NCI-H774 (cell line): ENCODE measurements at places on chromosomes 11 and 22.

DNA sequence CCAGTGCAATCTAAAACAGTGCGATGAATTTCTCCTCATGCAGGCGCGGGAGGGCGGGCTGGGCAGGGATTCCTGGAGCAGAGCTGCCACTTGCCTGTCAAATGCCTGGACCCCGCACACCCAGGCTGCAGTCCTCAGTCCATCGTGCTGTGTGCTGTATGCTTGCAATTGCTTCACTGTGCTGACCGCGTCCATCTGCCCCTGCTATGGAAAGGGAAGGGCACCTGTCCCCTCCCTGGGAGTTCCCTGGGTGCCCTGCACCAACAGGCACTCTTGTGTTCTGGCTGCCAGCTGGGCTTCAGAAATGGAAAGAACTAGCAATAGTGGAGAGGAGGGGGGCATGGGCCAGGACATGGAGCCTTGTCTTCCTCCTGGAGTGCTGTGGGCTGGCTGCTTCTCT, 185.4 kb upstream of the B3GAT1 start:
- DNase-seq, result no peak

GRCh38 chr11:127114035-127114434, 113.5 kb upstream of the KIRREL3 start:
- DNase-seq, result peak; percentile 32

DNA sequence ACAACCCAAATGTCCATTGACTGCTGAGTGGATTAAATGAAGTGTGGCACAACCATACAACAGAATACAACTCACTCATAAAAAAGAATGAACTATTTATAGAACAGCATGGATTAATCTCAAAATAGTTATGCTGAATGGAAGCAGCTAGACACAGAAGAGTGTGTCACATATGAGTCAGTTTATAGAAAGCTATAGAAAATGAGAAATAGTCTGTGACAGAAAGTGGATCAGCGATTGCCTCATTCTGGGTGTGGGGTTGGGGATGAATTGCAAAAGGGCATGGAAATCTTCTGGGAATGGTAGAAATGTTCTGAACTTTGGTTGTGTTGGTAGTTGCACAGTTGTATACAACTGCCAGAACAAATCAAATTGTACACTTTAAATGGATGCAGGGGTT, 37.4 kb downstream of the PRR5L start:
- no peak for DNase-seq

DNA sequence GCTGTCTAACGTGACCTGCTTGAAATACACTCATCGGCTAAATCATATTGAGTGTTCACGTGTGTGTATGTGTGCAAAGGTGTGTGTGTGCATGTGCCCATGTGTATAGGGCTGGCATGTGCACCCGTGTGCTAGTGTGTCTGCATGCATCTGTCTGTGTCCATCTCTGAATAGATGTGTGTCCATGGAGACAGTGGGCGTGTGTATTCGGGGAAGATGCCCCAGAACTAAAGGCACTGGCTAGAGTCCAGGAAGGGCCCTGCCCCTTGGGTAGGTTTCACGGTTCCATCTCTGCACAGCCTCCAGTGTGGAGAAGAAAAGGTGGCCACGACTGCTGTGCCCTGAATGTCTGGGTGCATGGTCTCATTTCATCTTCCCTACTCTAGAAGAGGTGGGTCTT, 220.3 kb downstream of the MN1 start:
- DNase-seq, result no peak

- peak; percentile 21 for DNase-seq
Observed at GRCh38 chr22:50305923-50306566, 1.4 kb downstream of the PLXNB2 start.

DNA sequence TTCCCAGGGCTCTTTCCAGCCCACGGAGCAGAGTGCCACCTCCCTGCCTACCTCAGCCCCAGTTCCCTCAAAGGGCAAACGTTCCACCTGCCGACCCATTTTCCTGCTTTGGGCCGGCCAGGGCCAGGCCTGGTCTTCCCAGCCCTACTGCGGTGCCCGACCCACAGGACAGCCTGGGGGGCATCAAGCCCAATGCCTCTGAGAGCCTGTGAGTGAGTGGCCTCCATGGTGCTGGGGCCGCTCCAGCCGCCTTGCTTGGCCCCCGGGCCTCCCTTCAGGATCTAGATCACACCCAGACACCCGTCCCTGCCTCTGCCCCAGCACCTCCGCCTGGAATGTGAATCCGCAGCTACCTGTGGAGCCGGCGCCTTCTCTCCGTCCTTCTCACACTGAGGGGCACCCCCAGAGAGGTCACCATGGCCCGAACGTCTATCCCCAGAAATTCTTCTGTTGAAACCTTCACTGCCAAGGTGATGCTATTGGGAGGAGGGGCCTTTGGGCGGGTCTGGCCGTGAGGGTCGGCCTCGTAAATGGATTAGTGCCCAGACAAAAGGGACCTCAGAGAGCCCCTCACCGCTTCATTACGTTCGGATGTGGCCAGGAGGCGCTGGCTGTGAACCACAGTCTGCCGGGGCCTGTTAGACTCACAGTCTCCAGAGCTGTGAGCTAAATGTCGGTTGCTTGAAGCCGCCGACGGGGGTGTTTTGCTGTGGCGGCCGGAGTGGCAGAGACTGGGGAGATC, 36.2 kb upstream of the BRSK2 start:
- no peak for DNase-seq

DNA sequence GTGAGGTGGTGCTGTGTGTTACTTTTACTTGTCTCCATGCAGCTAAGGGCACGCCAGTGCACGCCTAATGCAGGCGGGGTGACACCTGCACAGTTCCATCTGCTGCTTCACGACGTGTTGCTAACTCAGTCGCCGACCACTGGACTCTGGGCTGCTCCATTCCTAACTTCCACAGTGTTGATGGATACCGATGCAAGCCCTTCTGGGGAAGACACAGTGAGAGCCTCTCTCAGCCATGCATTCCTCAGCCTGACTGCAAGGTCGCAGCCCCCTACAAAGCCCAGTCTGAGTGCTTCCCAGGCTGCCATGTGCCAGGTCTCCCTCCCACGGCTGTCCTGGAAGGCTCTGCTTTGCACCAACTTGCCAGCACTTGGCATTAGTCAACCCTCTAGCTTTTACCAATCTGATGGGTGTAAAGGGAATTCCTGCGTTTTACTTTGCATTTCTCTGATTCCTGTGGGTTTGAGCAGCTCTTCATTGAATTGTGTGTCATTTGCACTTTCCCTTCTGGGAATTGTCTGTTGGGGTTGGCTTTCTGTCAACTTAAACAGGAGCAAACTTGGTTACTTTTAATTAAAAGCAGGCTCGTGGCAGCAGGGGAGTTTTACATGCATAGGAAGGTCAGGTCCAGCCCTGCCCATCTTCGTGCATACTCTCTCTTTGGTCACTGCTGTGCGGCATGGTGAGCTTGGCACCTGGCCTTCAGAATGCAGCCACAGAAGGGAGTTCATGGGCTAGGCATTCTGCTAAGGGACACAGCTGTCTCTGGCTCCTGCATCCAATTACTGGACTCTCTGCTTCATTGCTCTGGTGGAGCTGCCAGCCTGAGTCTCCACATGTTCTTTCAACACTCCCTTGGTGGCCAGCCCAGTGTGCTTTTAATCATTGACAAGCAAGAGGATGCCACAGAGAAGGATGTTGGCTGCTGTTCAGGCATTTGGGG, 34.6 kb upstream of the SHANK2 start:
- no peak for DNase-seq

GRCh38 chr22:35313311-35314121, 13.8 kb downstream of the TOM1 start:
- DNase-seq, result no peak

- no peak for DNase-seq
Observed at GRCh38 chr22:33920197-33920540, at the start of gene LARGE1. TSS of gene LARGE1 (minus strand) at chr22:33920476.

- DNase-seq, result no peak
Observed at GRCh38 chr22:48444320-48445112, 1383.2 kb downstream of the BRD1 start.

- DNase-seq, result peak; percentile 30
Observed at GRCh38 chr11:67317888-67318555, 14.7 kb downstream of the SSH3 start.

GRCh38 chr11:69489031-69489745, 7.7 kb downstream of the LINC01488 start:
- no peak for DNase-seq

DNA sequence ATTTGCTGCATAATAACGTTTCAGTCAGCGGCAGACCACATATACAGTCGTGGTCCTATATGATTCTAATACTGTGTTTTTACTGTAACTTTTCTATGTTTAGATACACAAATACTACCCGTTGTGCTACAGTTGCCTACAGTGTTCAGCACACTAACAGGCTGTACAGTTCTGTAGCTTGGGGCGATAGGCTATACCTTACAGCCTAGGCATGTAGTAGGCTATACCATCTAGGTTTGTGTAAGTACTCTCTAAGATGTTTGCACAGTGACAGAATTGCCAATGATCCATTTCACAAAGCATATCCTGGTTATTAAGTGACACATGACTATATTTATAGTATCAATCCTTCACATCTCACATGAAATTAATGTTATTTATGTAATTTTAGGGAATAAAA, 78.2 kb downstream of the YAP1 start:
- DNase-seq, result no peak

DNA sequence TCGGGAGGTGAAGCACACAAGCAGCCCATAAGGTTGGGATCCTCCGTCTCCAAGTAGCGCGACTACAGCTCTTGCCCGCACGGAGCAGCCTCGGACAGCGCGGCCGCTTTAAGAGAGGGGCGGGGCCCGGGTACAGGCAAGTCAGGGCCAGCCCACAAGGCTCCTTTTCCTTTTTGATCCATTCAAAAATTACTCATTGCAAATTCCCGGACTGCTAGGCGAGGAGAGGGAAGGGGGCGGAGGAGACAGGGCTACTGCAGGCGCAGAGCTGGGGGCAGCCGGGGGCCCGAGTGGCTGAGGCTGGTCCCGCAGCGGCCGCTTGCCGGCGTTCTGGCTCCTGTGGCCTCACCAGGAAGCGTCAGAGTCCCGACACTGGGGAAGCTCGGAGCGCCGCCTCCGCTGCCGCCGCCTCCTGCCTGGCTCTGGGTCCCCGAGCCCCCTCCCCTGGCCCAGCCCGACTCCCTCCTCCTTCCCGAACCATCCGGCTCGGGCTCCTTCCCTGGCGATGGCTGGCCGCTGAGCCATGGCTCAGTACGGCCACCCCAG, at the start of gene UBASH3B:
TSS of gene UBASH3B (plus strand) at position 196 of the 546 bp plus-strand sequence. CDS start at position 524, 328 bp downstream.
- no peak for DNase-seq

DNA sequence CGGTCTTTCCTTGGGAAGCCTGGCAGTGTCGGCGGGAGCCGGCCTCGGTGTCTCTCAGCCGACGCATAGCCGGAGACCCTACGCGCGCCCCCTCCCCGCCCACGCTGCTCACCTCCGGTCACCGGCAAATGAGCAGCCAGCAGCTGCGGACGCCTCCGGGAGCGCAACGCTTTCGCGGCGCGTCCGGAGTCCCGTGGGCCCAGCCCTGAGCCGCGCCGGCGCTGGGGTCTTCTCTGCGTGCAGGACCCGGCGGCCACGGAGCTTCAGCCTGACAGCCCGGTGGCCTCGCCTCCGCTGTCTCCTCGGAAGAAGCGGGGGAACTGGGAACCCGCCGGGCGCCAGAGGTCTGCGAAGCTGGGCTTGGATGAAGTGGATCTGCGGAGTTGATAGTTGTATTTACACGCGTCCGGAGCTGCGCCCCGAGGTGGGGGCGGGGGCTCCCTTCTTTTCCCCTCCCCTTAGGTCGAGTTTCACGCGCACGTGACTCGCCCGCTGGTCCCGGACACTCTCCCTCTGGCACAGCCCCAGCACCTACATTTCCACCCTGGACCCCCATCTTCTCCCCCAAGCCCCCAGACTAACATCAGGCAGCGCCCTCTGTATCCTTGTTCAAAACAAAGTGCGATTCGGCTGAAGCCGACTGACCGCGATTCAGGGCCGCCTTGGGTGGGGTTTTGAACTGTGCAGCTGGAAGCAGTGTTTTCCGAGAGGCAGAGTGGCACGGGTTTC, at the start of gene SLC43A1:
TSS of gene SLC43A1 (minus strand) at position 371 of the 729 bp plus-strand sequence. CDS start 1,591 bp downstream, outside the sequence.
- DNase-seq, result no peak

DNA sequence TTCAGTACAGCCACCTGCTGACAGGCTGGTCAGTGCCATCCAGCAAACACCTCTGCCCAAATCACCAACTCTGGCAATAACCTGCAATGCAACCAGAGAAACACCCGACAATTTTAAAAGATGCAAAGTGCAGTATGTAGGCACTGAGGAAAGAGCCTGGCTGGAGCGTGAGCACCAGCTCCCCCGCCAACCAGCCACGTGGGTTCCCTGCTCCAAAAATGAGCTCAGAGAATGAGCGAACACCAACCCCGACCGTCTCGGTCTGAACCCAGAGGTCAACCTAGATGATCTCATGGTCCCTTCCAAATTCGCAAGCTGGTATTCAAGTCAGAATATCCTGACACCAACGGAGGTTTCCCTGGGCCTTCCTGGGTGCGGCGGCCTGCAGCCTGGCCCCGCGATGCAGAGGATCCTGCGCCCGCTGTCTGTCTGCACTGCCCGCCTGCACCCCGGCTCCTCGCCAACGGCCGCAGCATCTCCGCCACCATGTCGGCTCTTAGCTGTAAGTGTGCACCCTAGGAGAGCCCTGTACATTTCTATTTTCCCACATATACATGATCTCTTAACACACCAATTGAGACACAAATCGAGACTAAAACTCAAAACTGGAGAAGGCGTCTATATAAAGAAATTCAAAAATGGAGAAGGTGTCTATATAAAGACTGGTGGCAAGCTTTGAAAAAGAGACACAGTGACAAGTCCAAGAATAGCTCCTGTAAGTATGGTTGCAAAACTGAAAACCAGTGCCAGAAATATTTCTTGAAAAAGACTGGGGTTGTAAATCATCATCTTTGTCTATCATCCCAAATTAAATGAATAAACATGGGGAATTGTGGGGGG, 22.8 kb downstream of the TMEM184B start:
- no peak for DNase-seq

DNA sequence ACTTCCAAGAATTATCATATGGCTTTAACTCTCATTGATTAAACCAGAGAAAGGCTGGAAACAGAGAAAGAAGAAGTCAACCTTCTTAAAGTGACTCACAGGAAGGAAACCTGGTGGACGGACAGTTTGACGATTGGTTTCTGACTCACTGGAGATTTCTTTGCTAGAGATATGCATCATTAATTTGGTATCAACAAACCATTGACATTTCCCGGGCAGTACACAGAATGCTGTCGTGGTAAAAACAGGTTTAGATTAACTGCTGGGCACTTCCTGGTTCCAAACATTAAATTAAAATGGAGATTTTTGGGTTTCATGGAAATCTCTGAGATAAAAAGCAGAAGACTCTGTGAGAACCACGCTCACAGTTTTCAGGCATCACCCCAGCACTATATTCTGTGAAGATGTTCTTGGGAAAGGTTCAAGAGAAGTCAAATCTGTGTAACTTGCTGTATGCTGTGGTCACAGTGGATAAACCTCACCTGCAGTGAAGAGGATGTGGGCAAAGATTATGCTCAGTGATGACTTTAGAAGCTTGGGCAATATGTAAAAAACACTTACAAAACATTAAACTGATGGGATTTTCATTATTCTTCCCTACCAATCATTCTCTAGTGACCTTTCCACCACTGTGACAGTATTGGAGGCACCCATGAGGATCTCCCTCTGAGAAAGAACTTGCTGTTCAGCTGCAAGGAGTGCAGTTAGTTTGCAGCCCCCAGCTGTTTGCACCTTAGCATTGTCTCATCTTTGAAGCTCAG, 61.1 kb upstream of the CD44 start:
- DNase-seq, result no peak
